ENCODE measurements at places on chromosomes 16 and 17.

GRCh38 chr16:1007284-1007850 is 25.8 kb downstream of the SOX8 start:
- no peak for DNase-seq

DNA sequence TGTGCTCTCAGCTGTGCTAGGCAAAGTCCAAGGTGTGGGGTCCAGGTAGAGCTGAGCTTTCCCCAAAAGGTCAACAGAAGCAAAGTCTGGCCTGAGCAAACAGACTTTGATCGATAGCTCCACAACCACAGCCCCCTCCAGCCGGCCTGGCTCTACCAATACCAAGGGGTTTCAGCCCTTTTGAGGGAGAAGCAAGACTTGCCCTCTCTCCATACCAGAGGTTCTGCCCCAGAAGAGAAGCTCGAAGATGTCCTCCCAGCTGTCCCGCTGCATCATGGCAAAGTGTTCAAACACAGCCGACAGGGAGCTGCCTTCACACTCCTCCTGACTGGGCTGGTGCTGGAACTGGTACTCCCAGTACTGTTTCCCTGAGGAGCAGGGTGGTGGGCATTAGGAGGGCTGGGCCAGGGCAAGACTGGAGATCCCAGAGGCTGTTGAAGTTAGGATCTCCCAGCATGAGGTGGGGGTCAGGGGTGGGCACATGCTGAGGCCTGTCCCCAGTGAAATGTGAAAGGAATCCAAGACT is 1.7 kb downstream of the VTN start:
- DNase-seq, result no peak

DNA sequence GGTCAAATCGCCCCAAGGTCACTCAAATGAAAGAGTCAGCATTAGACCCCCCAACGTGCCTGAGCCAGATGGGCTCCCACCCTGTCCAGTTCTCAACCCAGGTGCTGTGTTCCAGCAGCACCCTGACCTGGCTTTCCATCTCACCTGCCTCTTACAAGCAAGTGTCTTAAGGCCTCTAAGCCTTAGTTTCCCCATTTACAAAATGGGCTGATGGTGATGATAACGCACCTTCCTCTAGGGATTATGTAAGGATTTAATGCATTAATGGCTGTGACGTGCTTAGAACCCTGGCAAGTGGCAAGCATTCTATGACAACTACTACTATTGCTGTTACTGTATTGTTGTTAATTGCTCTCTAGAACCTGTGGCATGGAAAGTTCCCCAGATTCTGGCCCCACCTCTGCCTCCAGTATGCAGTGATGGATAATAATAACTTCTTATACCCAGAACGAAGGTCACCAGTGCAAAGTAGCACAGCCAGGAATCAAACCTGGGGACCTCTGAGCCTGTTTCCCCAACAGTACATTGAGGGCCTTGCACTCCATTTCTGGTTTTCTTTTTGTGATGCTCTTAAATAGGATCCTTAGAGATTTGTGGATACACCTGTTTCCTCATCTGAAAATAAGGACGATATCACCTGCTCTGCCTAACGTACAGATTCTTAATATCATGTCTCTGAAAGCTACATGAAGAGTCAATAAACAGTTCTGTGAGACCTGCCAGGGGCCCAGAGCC is 3.3 kb upstream of the SLC25A39 start:
- no peak for DNase-seq

DNA sequence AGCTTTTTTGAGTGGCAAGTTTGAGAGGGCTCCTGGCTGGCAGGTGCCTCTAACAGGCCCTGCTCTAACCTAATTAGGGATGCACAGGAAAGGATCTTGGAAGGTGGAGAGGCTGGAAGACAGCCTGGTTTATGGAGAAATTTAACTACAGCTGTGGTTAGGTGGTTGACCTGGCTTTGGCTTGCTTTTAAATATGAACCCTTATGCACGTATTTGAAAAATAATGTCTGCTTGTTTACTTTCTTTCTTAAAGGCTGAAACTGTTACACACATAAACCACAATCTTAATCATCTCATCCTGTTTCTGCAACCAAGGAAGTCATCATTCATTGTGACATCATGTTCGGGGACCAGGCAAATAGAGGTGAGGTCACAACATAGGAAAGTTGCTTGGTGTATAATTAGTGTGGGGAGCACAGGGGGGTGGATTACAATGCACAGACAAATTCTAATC is 23.1 kb upstream of the DHRS13 start:
- DNase-seq, result no peak

DNA sequence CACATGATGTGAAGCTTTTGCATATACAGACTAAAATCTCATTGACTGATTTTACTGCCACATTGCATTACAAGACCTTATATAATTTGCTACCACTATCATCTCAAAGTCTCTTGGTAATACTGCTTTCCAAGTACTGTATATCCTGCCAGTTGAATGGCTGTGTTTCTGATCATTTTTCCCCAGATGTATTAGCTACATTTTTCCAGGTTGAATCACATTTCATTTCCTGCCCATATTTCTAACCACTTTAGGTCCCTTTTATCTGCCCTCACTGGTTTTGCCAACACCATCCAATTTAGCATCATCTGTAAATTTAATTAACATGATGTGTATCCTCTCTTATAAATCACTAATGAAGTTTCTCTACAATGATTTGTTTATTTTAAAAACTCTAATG is 365.7 kb upstream of the PMFBP1 start:
- DNase-seq, result no peak

DNA sequence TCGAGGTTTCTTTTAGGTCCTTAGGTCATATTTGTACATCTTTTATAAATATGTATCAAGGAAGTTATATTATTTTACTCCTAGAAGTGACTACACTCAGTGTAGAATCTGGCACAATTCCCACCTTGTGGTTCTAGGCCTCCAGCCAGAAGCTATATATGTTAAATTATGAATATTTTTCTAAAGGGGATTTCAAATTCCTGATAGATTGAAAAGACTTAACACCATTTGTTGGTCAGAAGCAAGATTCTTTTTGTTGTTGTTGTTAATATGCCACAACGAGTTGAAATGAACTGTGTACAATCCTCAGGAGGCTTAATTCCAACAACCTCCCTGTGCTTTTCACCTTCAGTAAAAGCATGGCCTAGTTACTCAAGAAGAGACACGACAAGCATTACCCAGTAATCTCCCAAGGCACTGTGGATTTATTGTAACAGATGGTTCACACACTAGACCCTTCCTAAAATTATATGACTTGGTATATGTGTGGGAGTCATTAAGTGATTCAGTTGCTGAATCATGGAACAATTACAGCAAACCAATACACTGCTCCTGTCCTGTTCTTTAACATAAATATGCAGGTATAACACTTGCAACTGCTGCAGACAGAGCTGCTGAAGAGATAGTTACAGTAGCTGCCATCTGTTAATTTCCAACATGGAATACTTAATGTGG is 964.4 kb upstream of the GOT2 start:
- no peak for DNase-seq

DNA sequence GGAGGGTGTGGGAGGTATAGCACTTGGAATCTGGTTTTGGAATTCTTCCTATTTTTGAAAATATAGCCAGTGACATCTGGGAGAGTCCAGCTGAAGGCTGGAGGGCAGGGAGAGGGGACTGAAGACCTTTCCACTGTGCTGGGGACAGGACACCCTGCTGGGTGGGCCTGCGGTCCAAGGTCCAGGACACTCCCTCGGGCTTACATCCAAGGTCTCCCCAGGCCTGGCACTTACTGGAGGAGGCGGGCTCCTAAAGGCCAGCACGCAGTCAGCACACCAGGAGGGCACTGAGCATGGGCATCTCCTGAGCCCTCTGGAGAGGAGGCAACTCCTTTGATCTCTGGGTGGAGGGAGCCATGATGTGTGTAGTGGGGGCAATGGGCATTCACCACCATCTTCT is 35.5 kb upstream of the ETV4 start:
- DNase-seq, result no peak

- DNase-seq, result no peak
Measured at GRCh38 chr16:67514382-67514828, 14.2 kb upstream of the RIPOR1 start.

DNA sequence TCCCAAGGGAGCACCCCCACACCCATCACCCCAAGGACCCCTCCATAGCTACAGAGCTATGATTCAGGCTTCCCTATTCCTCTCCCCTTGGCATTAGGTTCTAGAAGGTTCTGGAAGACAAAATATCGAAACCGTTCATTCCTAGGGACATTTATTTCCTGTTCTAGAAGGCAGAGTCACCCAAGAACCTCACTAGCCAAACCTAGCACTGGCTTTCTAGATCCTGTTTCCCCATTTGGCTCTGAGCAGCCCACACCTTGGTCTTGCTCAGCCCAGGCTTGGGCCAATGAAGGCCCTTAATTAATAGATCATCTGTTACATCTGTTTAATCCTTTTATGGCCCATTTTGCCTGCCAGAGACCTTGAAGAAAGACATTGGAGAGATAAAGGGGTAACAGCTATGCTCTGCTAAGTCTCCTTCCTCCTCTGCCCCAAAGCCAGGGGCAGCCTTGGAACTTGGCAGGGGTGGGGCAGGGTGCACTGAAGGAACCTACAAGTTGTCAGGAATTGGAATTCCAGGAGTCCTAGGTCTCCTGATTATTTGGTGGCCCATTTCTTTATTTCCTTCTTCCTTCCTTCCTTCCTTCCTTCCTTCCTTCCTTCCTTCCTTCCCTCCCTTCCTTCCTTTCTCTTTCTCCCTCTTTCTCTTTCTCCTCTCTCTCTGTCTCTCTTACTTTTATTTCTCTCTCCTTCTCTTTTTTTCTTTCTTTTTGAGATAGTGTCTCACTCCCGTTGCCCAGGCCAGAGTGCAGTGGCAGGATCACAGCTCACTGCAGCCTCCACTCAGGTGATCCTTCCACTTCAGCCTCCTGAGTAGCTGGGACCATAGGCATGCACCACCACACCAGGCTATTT is 8.7 kb upstream of the FZD2 start:
- no peak for DNase-seq
